ENCODE measurements at places on chromosomes 13 and 19. TPM values are rescaled to one million over a fixed set of nuclear protein-coding genes. Genes with fewer than 3 reads are reported as not detected.

The DAND5 gene
- 0.14 TPM for total RNA-seq

The SHISA2 gene
- total RNA-seq = 6.0 TPM

The ADAMTSL5 gene
- 39.4 TPM for total RNA-seq

The LMTK3 gene
- 0.28 TPM for total RNA-seq

The SIN3B gene
- 149 TPM for total RNA-seq

The PROZ gene
- not detected for total RNA-seq

The NLRP5 gene
- not detected for total RNA-seq

- no peak for DNase-seq
These were observed 239.4 kb downstream of the TEX29 start for GRCh38 chr13:111559612-111560403.

GRCh38 chr19:11338121-11338520, 1.3 kb downstream of the RAB3D start:
- DNase-seq = no peak

DNA sequence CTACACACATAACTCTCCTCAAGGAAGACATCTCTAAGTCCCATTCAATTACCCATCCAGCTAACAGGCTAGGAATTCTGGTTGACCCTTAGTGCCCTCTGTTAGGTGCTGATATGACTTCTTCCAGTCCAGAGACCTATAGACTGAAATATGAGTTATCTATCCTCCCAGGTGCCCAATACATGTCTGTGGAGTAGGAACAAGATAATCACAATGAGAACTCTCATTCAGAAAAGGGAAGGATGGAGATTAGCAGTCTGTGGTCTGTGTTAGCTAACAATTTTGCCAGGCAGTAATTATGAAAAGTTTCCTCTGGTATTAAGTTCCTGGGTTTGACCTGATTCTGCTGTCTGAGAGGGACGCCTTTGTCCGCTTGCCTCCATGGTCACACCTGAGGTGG, 44.2 kb upstream of the SLAIN1 start:
- DNase-seq = no peak
